ENCODE measurements at places on chromosomes 2 and 18.

GRCh38 chr2:191533693-191534180, 144.2 kb upstream of the NABP1 start:
- no peak for DNase-seq

- DNase-seq = no peak
These were observed 129.2 kb downstream of the BCL11A start for GRCh38 chr2:60424233-60424632.

DNA sequence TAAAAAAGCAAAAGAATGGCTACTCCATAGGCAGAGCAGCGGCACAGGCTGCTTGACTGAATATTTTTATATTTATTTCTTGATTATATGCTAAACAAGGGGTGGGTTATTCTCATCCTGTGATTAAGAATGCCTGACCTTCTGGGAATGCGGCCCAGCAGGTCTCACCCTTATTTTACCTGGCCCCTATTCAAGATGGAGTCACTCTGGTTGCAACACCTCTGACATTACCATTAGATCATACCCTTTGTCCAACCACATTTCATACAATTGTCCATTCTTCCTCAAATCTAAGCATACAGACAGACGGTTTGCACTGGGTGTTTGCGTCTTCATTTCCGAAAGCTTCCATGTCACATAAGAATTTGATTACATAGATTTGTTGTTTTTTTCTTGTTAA, 168.2 kb downstream of the GALNT1 start:
- DNase-seq = peak; percentile 33

DNA sequence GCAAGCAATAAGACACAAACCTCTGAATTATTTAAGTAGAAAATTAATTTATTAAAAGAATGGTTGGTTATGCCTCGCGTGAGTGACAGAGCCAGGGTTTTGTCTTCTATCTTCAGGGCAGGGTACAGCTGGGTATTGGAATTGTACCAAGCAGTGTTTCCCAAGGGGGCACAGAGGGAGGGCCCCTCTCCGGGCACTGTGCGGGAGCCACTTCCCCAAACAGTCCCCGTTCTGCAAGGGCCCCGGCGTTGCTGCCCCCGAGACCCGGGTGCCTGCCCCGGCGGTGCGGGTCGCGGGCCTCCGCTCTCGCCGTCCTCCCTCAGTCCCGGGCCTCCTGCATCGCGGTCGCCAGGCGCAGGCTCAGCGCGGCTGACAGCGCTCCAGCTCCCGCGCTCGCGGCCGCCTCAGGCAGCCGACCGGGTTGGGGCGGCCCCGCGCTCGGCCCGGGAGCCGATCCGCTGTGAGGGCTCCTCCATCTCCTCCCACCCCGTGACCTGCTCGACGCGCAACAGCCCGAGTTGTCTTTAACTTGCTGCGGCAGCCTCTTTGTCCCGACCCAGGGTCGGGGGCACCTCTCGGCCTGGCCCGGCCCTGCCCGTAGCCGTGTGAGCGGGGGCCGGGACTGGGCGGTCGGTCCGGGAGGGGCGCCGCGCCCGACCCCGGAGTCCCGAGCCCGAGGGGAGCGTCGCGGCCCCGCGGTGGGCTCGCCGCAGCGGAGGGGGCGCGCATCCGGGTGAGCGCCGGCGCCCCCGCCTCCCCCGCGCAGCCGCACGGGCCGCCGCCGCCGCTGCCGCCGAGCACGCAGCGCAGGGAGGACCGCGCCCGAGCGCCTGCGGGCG, 620 bp upstream of the GALNT1 start:
- no peak for DNase-seq

DNA sequence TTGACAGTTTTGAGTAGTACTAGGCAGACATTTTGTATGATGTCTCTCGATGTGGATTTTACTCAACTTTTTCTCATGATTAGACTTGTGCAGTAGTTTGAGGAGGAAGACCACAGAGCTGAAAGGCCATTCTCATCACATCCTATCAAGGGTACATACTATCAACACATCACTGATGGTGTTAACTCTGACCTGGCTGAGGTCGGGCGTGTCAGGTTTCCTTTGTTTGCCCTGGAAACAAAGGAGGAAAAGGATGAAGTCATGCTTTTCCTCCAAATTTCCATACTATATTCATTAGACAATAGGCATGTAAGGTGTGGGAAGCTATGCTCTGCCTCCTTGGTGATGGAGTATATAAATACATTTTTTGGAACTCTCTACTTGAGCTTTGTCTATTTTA, 211.1 kb downstream of the DSEL start:
- no peak for DNase-seq

DNA sequence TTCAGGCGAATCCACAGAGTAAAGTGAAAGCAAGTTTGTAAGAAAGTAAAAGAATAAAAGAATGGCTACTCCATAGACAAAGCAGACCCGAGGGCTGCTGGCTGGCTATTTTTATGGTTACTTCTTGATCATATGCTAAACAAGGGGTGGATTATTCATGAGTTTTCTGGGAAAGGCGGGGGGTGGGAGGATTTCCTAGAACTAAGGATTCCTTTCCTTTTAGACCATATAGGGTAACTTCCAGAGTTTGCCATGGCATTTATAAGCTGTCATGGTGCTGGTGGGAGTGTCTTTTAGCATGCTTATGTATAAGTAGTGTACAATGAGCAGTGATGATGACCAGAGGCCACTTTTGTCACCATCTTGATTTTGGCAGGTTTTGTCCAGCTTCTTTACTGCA, 59.8 kb downstream of the SLC4A3 start:
- no peak for DNase-seq

DNA sequence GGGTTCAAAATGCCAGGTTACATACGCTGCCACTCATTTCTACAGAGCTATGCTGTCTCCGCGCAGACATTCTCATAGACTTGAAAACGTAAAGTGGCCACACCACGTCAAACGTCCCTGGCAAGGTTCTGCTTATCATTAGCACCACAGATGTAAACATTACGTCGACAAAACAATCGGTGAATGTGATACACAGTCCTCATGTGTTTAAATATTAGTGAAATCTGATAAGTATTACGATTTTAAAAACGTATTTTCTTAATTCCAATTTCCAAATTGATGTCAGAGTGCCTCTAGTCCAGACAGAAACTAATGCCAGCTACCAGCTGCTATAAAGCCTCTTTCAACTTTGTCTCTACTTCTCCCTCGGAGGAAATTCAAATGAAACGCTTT, 1.2 kb downstream of the STK17B start:
- DNase-seq = no peak

DNA sequence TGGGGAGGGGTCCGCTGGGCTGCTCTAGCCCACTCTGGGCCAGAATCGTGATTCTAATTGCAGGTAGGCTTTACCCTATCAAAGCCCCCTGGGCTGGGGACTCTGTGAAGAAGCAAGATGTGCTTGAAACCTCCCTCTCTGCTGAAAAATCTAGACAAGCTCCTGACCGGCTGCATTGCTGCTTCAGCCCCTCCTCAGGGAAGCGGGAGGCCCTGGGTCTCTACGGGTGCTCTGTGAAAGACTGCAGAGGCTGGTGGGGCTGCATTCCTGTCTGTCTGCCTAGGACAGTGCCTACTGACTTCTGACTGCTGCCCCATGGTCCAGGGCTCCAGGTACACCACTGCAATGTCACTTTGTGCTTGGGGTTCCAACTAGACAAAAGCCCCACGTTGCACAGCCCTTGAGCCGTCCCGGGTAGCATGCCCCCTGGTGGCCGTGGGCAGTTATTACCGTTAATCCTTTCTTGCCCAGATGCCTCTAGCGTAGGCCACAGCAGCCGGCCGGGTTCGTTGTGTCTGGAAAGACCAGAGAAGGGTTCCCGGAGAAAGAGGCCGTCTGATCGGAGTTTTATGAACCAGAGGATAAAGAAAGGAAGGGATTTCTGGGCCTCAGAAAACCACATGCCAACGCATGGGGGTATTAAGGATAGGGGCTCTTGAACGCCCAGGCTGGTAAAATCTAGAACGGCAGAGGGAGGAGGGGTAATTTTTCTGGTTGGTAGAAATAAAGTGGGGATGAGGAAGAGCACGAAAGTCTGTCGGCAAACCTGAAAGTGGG, 15.9 kb upstream of the C1QL2 start:
- no peak for DNase-seq

DNA sequence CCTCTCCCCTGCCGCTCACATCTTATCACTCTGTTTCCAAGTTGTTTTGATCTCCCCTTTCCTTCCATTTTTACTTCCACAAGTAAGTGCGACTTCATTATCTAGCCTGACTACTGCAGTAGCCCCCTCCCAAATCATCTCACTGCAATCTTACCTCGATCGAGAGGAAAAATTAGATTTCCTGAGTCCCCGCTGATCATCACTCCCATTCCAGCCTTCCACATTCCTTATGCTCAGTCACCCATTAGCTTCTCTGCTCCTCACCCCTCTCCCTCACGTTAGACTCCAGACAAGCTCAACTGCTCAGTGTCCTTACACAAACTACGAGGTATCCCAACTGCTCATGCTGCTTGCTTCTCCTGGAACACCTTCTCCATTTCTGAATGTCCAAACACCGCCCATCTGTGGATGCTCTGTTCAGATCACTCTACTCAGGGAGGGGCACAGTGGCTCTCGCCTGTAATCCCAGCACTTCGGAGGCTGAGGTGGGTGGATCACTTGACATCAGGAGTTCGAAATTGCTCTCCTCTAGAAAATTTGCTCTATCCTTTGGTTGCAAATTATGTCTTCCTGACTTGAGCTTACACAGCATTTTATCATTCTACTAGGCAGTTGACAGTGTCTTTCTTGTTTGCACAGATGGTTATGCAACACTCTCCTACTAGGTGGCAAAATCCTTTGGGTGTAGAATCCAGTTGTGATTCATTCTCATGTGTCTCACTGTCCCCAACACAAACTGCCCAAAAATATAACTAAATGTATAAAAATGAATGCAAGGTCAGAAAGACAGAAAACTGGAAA, 96.5 kb downstream of the INO80D start:
- no peak for DNase-seq

DNA sequence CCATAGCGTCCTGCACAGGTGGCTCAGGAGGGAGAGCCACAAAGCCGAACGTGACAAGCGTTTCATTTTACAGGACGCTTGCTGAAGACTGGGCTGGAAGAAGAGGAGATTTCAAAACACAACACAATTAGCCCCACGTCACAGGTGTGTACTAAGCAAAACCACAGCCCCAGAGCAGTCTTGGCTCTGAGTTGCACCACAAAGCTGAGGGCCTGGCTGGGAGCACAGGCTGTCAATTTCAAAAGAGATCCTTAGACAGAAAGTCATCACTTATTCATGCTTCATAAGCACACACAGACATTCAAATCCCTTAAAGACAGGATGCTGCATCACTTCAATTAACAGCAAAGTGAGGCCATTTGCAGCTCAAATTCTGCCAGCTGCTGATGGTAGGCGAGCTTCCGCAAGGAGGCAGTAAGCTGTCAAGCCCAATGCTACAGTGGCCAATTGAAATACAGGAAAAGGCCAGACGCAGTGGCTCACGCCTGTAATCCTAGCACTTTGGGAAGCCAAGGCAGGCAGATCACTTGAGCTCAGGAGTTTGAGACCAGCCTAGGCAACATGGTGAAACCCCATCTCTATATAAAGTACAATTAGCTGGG, 79.6 kb downstream of the SKA1 start:
- DNase-seq = peak; percentile 79

GRCh38 chr2:159179096-159179495, 107.4 kb downstream of the WDSUB1 start:
- DNase-seq = no peak

DNA sequence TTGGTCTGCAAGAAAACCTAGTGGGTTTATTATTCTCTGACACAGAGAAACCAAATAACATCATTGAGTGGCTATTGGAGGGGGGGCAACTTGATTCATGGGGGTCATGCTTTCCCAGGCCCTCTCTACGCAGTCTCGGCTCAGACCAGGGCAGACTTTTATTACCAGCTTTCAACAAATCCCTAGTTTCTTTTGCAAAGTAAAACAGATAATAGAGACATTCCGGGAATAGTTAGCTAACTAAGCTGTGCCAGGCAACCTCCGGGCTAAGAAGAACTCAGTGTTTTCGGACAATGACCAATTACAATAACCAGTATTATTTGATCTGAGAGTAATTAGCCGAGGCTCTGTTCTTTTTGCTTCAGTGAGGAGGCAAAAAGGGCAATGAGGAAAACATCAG, 66.3 kb downstream of the CDK15 start:
- no peak for DNase-seq

- no peak for DNase-seq
These were observed 128.3 kb upstream of the SPATS2L start for GRCh38 chr2:200177971-200178911.

- DNase-seq = no peak
These were observed 133.3 kb downstream of the CDH2 start for GRCh38 chr18:28043631-28044030.

- peak; percentile 99 for DNase-seq
These were observed 1.7 kb upstream of the PER2 start for GRCh38 chr2:238290091-238290509.

- DNase-seq = no peak
These were observed 766 bp downstream of the SNTG2 start for GRCh38 chr2:951224-952006.

- no peak for DNase-seq
These were observed 1.3 kb downstream of the SP9 start for GRCh38 chr2:174335988-174336500.

GRCh38 chr2:59655809-59656208, 897.6 kb downstream of the BCL11A start:
- DNase-seq = peak; percentile 37

GRCh38 chr2:54801352-54801751, 77.9 kb downstream of the EML6 start:
- no peak for DNase-seq

DNA sequence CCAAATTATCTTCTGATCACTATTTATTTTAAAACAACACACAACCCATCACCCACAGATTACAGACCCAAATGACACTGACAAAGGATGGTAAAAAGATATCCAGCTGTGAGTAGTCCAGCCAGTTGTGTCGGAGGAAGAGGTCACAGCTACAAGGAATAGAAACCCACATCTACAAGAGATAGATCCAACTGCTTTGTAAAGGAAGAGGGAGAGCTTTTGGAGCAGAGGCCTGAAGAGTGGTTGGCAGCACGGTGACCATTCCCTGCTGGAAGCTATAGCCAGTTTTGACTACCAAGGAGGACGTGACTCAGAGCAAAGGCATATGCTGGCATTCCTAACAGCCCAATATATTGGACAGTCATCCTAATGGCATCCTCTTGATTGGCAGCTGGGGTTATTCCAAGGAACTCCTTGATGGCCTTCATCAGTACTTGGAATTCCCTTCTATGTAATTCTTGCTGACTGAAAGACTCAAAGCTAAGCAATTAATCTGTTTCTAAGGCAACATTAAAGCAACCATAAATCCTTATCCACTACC, 17.1 kb downstream of the SLC8A1 start:
- DNase-seq = peak; percentile 59

DNA sequence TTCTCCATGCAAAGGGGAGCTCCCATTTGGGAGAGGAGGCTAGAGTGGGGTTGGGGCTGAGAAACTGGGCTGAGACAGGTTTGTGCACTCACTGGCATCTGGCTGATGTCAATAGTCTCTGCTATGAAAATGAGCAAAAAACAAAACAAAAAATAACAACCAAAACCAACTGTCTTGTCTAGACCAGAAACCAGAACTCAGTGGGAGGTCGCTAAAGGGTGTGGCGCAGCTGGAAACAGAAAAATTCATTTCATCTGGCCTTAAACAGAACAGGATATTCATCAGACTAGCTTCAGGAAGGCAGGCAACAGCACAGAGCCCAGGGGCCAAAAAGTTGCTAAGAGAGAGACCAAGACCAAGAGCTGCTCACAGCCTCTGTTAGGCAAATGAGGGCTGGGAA, 126.1 kb downstream of the THNSL2 start:
- no peak for DNase-seq

- DNase-seq = no peak
These were observed 5.6 kb downstream of the MYT1L start for GRCh38 chr2:2325516-2325915.

Data from epithelial cell of prostate (primary cell).